ENCODE measurements at places on chromosomes 5 and 9.

GRCh38 chr5:36682499-36682898, 76.1 kb downstream of the SLC1A3 start:
- DNase-seq = no peak

DNA sequence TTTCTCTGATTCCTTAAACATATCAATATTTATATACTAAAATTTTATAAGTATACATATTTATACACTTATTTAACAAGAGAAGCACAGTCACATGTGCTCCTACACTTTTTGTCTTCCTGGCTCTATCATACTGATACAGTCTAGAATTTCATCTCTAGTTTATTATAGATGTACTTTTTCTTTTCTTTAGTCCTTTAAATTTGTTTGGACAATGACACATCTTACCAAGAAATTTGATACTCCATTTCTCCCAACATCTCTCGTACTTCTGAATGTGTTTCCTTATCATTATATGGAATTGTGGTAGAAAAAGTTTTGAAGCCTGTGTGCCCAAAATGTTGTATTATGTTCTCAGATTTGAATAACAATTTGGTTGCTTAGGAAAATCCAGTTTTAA, 104.6 kb downstream of the DMRT2 start:
- no peak for DNase-seq

- DNase-seq = no peak
Measured at GRCh38 chr9:110650991-110651411, 17.6 kb upstream of the MUSK start.

DNA sequence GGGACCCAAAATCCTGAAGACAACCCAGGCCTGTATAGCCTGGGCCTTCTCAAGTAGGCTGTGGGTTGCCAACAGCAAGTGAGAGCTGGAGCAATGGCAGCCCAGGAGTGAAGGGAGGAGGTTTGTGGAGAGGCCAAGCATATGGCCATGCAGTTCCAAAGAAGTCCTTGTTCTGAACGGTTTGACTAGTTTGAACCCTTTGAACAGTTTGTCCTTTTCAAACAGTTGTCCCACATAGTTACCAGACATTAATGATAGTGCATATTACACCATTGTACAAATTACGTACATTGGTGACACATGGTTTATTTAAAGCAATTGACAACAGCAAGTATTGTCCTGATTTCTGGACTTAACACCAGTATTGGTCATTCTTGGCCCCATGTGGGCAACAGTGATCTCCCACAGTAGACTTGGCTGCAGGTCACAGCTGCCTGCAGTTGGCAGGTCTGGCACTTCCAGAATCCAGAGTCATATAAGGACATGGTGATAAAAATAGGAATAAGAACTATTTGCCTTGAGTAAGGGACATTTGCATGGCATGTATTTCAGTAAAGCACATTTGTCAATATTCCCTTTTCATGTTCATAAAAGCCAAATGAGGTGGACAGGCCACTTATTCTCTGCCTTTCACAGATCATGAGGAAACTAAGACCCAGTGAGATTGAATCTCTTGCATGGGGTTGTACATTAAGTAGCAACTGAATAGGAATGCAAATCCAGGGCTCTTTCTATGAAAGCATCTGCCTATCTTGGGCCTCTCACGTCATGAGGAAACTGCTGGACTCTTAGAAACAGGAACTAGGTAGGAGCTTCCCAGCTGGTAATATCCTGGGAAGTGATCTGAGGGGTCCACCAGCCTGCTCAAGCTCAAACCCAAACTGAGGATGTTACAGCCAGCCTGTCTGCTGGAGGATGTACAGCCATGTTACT, 30.3 kb downstream of the SLC25A48 start:
- DNase-seq = no peak

- no peak for DNase-seq
Measured at GRCh38 chr5:53407373-53407772, 73.1 kb upstream of the FST start.

GRCh38 chr5:45277860-45278259, 418.3 kb downstream of the HCN1 start:
- DNase-seq = no peak

GRCh38 chr9:86340356-86341006, 13.7 kb downstream of the TUT7 start:
- no peak for DNase-seq

- no peak for DNase-seq
Measured at GRCh38 chr5:176725521-176726280, 78.4 kb downstream of the TSPAN17 start.

DNA sequence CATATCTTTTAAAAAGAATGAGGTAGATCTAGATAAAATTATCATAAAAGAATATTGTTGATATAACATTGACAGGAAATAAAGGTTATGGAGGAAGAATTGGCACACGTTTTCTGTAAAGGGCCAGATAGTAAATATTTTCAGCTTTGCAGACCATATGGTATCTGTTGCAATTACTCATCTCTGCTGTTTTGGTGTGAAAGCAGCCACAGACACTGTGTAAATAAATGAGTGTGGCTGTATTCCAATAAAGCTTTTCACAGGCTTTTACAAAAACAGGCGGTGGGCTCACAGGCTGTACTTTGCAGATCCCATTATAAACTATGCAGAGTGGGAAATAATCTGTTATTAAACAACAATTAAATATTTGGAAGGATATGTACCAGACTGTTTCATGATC, 87.4 kb downstream of the SGCD start:
- DNase-seq = no peak

DNA sequence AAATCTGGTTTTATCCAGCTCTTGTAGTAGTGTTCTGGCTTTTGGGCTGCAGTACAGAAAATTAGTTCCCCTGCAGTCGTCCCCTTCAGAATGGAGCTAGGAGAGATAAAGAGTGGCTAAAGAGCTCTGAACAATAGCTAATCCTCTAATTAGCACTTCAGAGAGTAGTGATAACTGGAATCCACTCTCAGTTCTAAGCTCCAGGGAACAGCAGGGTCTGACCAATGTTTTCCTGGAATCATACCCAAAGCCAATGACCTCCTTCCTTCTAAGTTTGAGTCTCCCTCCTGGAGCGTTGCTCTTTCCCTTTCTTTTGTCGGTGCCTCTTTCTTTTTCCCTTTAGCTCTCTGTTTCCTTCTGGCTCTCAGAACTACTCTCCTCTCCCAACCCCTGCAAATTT, 47.4 kb downstream of the MFAP3 start:
- no peak for DNase-seq

DNA sequence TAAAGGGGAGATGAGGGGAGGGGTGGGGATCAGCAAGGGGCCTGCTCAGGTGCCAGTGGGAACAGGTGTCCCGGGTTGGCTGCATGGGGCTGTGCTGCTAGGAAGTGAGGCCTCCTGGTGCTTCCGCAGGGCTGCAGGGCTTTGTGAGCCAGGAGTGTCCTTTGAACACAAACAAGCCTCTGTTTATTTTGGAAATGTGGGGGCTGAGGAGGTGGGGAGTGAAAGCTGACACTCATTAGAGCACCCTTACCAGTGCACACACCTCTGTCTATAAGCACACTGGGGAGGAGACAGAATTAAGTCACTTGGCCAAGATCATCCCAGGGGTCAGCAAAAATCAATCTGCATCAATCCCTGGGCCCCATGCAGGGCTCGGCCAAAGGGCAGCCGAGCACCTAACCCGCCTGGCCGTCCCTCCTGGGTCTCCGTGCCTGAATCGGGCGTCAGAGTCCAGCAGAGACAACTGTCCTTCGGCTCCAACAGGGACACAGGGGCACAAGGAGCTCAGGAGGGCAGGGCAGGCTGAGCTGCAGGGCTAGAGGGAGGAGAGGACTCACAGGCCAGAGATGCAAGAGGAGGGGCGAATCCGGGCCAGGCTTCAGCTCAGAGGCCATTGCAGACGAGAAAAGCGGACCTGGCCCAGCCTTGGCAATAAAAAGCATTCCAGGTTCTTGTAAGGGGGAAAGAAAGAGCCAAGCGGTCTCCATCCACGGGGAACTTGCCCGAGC, 99.8 kb downstream of the VAV2 start:
- no peak for DNase-seq

DNA sequence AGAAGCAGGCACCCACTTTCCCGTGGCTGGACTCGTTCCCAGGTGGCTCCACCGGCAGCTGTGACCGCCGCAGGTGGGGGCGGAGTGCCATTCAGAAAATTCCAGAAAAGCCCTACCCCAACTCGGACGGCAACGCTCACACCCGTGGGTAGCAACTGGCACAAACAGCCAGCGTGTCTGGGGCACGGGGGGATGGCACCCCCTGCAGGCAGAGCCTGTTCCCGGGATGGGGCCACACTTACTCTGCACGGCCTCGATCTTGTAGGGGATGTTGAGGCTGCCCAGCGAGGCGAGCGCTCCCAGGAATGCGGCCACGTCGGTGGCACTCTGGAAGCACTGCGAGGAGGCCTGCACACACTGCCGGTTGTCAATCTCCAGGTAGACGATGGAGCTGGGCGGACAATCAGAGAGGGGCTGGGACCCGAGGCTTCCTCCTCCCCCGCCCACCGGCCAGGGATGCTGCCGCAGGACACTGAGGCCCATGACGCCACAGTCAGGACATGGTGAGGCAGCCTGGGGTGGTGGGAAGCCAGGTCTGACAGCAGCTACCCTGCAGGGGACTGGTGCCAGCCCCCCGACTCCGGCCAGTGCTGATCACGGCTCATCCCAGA, 20.2 kb upstream of the SEC16A start:
- DNase-seq = no peak

DNA sequence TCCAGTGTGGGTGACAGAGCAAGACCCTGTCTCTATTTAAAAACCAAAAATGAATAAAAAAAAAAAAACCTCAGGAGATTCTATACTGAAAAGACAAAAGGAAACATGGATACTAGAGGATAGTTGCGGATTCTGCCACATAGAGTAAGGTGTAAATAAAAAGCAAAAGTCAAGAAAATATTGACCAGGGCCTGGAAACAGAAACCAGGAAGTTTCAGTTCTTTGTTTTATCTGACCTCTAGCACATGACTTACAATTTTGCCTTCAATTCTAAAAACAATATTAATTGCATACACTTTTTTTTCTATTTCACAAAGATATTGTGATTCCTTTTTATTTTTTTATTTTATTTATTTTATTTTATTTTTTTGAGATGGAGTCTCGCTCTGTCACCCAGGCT, 96.2 kb upstream of the NMUR2 start:
- no peak for DNase-seq

DNA sequence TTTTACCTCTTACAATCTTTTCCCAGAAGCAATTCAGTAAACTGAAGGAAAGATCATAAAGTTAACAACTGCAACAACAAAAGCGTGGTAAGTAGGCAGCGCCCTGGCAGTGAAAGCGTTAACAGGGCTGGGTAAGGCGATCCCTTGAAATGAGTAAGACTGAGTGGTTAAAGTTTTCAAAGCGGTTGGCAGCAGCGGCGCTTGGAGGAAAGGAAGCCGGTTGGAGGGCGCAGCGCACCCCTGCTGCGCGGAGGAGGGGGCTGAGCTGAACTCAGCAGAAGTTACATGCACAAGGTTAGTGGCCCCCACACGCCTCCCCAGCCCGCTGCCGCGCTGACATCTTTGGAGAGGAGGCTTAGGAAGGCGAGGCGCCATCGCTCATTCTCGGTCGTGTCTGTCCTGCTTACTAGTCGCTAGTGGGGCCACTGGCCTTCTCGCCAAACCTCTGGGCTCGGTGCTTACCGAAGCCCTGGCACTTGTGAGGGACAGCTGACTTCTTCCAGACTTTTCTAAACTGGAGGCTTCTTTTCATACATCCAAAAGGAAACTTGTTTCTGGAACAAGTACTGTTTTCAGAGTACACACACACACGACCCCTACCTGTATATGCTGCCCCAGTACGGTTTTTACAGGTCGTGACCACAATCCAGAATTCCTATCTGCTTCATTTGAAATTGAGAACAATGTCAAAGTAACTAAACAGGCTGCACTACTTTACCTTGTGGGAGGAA, at the start of gene SH3RF2:
TSS of gene SH3RF2 (plus strand) at position 178 of the 731 bp plus-strand sequence. CDS start 1,351 bp downstream, outside the sequence.
- no peak for DNase-seq

DNA sequence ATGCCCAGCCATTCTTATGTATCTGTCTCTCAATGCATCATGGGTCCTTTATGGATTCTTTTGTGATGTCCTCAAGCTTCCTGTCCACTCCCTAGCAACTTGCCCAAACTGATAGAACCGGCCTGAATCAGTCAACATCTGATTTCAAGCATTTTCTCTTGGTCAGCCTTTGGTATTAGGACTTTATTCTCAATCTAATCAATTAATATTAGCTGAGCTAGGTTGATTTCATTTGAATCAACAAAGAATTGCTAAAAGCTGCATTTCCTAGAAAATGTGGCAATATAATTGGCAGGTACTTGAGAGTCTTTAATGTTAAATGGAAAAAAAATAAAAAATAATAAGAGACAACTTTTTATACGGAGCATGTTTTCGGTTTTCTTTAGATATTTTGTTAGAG, 121.8 kb downstream of the GHR start:
- DNase-seq = no peak

DNA sequence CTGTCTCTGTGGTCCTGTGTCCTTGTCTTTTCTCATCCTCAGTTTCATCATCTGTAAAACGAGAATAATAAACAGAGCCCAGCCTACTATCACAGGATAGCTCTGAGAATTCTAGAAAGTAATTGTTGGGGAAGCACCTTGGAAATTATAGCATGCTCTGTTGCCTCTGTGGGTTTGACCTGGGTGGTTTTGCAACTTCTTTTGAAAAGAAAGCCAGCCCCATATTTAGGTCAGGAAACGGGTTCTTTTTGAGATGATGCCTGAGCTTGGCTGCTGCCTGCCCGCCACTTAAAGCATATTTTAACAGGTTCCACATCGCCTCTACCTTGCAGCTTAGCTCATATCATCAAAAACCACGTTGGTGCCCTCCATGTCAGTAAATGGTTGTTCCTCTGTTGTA, 111.1 kb downstream of the TLR4 start:
- DNase-seq = no peak

GRCh38 chr9:19101203-19101602, 1.5 kb downstream of the HAUS6 start:
- DNase-seq = no peak

GRCh38 chr9:116671605-116672004, 15.5 kb upstream of the TRIM32 start:
- peak; percentile 59 for DNase-seq

DNA sequence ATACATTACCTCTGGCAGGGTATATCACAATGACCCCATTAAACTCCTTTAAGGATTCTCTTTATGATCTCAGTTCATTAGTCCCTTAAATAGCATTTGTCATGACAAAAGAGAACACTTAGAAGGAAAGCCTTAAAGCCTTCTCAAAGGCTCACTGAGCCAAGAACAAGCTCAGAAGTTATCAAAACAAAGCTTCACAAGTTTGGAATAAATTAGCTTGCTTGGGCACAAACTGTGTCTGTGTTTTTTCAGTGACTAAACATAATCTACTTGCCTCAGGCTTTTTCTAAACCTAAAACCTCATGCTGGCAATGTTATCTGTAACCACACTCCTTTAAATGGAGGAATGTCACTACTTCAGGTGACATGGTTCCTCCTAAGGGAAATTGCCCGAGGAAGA, 1114.9 kb upstream of the C9orf72 start:
- DNase-seq = no peak

GRCh38 chr9:133210202-133210532, 1.1 kb upstream of the OBP2B start:
- no peak for DNase-seq

- DNase-seq = no peak
Measured at GRCh38 chr5:168647083-168647482, 67.9 kb upstream of the PANK3 start.

GRCh38 chr9:38414040-38414723, 10.1 kb downstream of the IGFBPL1 start:
- no peak for DNase-seq

Data from SIG-M5 (cell line).